ENCODE measurements at places on chromosomes 4 and X.

DNA sequence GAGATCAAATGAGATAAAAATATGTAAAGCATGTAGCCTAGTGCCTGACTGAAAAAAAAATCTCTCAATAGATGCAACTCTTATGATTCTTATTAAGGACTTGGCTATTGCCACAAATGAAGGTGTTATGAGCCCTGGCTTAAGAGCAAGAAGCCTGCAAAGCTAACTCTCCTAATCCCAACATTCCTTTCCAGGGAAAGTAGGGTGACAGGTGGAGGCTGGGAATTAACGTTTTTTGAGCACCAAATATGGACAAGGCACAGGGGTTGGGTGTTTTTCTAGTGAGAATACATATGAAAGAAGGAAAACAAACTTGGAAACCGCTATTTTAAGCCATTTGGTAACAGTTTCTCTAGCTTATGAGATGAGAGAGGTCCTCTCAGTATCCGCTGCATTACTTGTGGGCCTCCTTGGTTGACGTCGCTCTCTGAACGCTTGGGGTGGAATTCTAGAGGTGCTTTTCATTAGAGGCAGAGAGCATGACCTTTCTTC is 2.4 kb downstream of the RHOH start:
- no peak for DNase-seq

- DNase-seq, result no peak
These were observed 26.5 kb downstream of the DCHS2 start for GRCh38 chr4:154465085-154465484.

DNA sequence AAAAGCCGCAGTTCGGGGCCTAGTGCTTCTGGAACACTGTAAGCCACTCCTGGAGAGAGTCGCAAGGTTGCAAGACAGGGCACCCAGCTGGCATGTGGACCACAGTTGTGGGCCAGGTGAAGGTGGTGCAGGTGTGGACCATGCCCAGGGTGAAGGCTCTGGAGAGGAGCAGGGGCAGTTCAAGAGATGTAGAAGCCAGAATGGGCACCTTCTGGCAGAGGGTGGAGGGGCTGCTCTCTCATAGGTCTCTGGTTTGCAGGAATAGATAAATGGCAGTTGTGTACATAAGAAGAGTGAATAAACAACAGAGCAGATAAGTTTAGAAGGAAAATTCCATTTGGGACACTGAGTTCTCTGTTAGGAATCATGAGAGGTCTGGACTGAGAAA is 38.6 kb downstream of the TNIP3 start:
- DNase-seq, result no peak

DNA sequence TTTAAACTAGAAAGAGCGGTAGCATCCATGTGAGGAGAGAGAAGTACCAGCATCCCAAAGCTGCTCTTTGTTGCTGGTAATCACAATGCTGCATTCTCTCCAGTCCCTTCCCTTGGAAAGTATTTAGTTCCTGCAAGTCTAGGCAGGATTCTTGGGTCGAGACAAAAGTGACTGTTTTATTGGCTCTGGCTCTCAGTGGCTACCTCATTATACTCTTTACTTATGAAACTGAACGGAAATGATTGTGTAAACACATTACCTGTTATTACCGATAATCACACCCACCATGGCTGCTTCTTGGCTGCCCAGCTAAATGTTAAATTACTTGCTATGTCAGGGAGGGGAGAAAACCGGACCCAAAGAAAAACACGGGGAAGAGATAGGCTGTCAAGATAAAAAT is 26.2 kb downstream of the ATXN3L start:
- DNase-seq, result no peak

GRCh38 chrX:19689170-19689779 is 174.0 kb upstream of the MAP3K15 start:
- no peak for DNase-seq

GRCh38 chrX:83535417-83536196 is 27.5 kb downstream of the POU3F4 start:
- DNase-seq, result no peak

DNA sequence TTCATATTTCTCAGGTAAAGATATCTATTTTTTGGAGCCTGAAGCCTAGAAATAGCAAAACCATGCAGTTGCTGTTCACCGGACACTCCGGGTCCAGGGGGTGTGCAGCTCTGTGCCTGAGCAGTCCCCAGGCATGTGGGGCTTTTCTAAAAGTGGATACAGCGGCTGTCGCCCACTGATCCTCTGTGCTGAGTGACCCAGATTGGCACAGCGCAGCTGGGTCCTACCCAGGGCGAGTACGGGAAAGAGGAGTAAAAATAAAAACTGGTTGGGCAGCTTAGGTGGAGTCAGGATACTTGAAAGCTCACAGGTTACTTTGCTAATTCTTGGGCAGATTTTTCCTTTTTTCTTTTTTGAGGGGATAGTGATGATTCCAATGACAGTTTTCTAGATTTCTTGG is 118.8 kb downstream of the UCHL1 start:
- DNase-seq, result no peak

DNA sequence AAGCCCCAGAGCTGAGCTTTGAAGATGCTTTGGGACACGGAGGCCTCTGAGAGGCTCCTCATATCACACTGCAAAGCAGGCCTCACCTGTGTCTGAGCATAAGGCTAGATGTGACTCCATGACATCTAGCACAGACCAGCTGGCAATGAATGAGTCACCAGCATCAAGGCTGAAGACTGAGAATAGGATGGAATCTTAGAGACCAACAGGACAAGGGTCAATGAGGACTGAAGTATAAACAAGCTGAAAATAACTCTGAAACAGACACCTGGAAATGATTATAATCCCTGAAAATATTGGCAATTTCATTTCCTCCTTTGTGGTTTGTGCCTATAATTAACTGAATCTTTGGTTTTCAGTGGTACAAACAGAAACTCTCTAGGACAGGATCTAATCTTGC is 87.1 kb upstream of the PRPS1 start:
- DNase-seq, result no peak

- no peak for DNase-seq
These were observed 40.6 kb downstream of the FAM149A start for GRCh38 chr4:186144946-186145569.

- no peak for DNase-seq
These were observed 326.4 kb downstream of the ANKRD50 start for GRCh38 chr4:124386163-124386562.

- DNase-seq, result no peak
These were observed 16.8 kb upstream of the CLTRN start for GRCh38 chrX:15681433-15681832.

DNA sequence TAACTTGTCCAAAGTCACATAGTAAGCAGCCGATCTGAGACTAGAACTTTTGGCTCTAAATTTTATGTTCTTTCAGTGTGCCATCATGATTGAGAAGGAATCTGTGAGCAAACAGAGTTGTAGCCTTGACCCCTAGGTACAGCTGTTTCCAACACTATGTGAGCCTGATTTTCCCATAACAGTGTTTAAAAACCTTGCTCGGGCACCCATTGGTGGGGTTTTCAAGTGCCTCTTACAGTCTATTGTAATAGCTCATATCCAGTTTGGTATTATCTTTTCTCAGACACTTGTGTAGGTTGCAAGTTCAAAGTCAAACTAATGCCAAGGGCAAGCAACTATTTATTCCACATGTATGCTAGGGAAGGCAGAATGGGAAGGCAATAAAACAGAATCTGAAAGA is 467.9 kb downstream of the INPP4B start:
- DNase-seq, result no peak

GRCh38 chr4:82747686-82748575 is 50.7 kb downstream of the SCD5 start:
- no peak for DNase-seq

DNA sequence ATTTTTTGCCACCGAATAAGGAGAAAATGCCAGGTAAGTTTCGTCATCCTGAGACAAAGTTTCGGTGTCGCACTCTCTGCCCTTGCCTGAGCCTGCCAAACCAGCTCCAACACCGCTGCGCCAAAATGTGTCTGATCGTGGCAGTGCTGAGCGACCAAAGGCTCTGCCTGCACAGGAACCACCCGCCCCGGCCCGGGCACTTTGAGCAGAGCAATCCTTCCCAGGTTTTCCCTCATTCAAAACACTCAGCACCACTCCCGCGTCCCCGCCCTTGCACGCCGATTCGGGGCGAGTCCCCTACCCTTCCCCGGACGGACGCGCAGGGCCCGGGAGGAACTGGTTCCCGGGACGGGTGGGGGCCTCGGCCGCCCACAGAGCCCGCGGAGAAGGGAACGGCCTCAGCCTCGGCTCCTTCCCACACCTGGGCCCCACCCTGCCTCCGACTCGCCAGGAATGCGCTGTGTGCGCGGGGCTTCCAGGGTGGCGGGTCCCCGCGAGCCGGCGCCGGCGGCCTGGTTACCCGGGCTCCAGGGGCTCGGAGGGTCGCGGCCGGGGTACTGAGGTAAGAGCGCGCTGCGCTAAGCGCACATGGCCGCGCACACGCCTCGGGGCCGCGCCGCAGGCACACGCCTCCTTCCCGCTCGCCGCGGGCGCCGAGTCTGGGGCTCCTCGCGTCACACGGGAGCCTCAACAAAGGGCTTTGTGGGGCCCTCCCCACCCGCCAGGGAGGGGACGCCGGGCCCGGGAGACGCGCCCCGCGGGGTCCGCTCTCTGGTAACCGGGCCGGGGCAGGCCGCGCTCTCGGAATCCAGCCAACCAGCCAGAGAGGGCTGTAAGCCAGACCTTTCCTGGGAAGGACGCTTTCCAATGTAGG is at the start of gene C4orf36:
Gene C4orf36, minus strand, starts transcription at position 661 of the 874 bp plus-strand sequence. CDS start 902 bp downstream, outside the sequence.
- peak; percentile 28 for DNase-seq

DNA sequence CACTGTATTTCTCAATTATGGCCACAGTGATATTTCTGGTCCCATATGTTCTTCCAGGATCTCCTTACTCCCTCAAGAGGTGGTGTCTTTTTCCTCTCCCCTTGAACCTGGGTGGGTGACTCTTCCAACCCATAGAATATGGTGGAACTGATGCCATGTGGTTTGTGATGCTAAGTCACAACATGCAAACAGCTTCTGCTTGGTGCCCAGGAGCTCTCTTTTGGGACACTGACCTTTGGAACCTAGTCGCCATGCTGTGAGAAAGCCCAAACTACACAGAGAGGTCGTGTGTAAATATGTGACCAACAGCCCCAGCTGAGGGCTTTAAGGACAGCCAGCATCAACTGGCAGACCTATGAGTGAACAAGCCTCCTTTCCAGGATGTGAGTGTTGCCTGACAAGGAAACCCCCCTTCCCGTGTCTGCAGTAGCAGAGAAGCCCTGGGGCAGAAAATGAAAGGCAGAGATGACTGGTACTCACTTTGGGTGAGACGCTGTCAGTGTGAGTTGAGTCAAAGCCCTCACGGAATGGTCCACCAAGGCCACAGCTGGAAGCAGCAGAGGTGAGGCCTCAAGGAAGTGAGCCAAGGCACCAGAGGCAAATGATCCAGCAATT is 223.4 kb downstream of the BCOR start:
- no peak for DNase-seq
